Mammary epithelial cell (primary cell): ENCODE measurements at places on chromosomes 12 and 14. TPM values are rescaled to one million over a fixed set of nuclear protein-coding genes. Genes with fewer than 3 reads are reported as not detected.

GRCh38 chr12:124532331-124532750 is 35.1 kb downstream of the NCOR2 start:
- no peak for DNase-seq

DENND5B gene
- 2.3 TPM for polyA plus RNA-seq

DNA sequence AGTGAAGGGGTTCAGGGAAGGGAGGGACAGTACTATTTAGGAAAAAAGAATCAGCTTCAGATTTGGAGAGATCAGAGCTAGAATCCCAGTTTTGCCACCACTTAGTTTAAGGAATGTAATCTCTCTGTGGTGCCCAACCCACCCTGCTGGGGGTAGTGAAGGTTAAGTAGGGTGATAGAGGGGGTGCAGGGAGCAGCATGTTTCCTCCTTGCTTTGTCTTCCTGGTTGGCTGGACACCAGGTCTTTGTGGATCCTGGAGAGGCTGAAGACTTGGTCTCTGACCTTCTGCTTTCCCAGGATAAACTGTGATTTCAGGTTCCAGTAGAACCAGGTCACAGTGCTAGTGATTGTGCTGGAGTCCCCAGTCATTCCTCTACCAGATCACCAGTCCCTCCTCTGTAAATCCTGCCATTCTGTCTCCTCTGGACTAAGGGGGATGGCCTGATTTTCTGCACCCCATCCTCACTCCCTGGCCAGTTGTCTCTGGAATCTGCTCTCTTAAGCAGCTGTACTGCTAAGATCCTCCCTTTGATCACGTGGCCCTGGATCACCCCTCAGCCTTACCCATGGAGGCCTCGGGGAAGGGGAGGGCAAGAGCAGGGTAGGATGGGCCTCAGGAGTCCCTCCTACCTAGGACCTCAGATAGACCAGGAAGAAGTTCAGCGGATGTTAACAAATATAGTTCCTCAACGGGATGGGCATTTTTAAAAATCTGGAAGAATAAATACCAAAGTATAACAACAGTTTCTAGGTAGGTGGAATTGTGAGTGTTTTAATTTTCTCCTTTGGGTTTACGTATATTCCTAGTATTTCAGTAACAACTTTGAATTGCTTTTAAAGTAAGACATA is 3.1 kb downstream of the MAP3K12 start:
- DNase-seq = no peak

GRCh38 chr12:46159309-46159901 is 109.4 kb downstream of the SLC38A1 start:
- no peak for DNase-seq
